ENCODE measurements at places on chromosomes 13 and 19. TPM values are rescaled to one million over a fixed set of nuclear protein-coding genes. Genes with fewer than 3 reads are reported as not detected.

DNA sequence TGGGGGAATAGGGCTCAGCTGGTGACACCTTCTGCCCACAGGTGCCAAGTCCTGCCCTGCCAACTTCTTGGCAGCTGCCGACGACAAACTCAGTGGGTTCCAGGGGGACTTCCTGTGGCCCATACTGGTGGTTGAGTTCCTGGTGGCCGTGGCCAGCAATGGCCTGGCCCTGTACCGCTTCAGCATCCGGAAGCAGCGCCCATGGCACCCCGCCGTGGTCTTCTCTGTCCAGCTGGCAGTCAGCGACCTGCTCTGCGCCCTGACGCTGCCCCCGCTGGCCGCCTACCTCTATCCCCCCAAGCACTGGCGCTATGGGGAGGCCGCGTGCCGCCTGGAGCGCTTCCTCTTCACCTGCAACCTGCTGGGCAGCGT is 2.1 kb downstream of the P2RY11 start:
- DNase-seq = no peak

GRCh38 chr13:50133358-50133953 is 118.2 kb downstream of the KCNRG start:
- DNase-seq = no peak

DNA sequence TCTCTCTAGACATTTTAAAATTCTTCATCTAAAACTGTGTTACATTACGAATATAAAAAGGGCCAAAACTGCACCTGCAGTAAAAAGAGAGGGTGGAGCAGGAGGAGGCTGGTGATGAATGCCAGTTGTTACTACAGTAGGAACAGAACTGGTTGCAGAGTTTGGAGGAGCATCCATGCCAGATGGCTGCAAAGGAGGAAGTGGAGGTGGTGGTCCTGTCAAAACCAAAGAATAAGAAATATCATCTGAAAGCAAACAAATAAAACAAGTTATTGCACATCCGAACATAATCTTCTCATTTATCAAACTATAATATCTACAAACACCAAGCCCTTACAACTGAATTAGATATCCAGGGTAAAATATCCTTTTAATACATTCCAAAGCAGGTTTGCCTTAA is 40.1 kb downstream of the RBM26 start:
- no peak for DNase-seq

GRCh38 chr19:10503002-10503789 is at the start of gene KEAP1:
TSS of gene KEAP1 (minus strand) at chr19:10503356. CDS start at chr19:10500033, 3,323 bp downstream.
- no peak for DNase-seq

DNA sequence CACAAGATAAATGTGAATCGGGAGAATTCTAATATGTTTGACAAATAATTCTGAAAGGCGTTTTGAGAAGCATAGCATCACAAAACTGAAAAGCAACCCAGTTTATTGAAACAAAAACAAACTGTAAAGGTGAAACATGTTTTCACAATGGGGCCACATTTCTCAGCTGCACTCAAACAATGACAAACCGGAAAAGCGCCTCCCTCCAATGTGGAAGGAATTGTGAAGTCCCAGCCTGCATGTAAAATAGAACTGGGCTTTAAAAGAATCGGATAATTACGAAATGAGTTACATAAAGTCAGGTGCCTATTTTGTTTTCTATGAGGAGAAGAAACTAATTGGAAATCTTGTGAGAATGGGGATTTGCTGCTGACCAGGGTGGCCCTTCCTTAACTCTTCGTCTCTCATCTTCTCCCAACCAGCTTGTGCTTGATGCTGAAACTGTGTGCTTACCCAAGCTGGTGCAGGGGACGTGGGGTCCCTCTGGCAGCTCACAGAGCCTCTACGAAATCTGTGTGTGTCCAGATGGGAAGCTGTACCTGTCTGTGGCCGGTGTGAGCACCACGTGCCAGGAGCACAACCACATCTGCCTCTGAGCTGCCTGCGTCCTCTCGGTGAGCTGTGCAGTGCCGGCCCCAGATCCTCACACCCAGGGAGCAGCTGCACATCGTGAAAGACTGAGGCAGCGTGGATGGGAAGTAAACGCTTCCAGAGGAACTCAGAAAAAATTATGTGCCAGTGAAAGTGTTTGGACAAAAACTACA is 109.4 kb downstream of the SACS start:
- DNase-seq = no peak

DNA sequence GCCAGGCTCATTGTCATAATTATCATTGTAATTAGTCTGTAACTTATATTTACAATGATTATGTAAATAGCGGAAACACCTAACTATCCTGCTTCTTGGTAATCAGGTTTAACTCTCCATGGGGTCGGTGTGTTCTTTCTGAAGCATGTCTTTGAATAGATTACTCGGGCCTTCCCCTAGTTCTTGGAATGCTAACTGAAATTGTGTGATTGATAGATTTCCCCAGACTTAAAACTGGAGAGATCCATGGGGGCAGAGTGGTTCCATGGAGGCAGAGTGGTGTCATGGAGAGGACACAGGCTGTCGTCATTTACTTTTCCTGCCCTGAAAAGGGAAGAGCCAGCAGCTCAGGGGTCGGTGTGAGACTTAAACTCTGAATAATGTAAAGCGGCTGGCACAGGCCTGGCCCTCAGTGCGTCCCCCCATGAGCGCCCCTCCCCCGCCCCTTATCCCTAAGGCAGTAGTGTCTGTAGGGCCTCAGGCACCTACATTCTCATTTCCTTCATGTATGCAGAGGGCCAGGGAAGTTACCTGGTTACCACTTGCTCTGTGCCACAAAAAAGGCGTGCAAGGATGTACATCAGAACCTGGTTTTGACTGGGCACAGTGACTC is 225.1 kb downstream of the TM9SF2 start:
- no peak for DNase-seq

GRCh38 chr13:74770361-74770760 is 636.2 kb upstream of the KLF12 start:
- no peak for DNase-seq

GRCh38 chr19:56099638-56100539 is 21.2 kb downstream of the ZNF787 start:
- no peak for DNase-seq

GRCh38 chr13:59677966-59678814 is 485.5 kb downstream of the DIAPH3 start:
- DNase-seq = no peak

DNA sequence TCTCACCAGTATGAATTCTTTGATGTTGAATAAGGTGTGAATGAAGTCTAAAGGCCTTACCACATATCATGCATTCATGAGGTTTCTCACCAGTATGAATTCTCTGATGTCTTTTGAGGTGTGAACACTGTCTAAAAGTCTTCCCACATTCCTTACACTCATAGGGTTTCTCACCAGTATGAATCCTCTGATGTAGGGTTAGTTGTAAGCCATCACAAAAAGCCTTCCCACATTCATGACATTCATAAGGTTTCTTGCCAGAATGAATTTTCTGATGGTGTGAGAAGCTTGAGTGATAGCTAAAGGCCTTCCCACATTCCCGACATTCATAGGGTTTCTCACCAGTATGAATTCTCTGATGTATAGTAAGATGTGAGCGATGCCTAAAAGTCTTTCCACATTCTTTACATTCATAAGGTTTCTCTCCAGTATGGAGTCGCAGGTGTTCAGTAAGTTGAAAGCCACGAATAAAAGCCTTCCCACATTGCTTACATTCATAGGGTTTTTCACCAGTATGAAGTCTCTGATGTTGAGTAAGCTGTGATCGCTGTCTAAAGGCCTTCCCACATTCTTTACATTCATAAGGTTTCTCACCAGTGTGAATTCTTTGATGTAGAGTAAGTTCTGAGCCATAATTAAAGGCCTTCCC is 27.7 kb downstream of the ZNF461 start:
- DNase-seq = no peak

DNA sequence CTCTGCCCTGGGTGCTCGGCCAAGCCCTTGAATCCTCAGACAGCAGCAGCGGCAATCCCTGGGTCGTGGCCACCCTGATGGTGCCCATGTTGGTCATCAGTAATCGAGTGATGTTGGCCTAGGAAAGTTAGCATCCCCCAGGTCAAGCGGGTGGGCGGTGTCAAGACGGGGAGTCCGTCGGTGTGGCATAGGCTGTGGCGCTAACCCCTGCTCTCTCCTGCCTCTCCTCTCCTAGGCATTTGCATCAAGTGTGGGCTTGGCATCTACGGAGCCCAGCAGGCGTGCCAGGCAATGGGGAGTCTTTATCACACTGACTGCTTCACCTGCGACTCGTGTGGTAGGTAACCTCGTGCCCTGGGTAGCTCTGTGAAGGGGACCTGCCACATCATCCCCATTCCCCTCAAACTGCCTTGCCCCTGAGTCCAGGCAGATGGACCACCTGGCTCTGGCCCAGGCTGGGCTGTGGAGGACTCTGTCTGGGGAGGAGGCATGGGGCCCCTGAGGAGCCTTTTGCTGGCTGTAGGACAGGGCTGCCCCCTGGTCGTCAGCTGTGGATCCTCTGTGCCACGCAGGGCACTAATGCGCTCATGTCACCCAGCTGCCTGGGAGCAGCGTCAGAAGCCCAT is 8.7 kb downstream of the WTIP start:
- no peak for DNase-seq

IGFL4 gene
- total RNA-seq = not detected

MUC16 gene
- not detected for total RNA-seq

FCGBP gene
- 0.21 TPM for total RNA-seq

CACNA1A gene
- total RNA-seq = 2.3 TPM

GDF15 gene
- 41.9 TPM for total RNA-seq

CNN2 gene
- 327 TPM for total RNA-seq

SPRED3 gene
- total RNA-seq = 5.9 TPM
